Stomach (tissue), 19 donors: ENCODE measurements at places on chromosomes 12 and 14.

DNA sequence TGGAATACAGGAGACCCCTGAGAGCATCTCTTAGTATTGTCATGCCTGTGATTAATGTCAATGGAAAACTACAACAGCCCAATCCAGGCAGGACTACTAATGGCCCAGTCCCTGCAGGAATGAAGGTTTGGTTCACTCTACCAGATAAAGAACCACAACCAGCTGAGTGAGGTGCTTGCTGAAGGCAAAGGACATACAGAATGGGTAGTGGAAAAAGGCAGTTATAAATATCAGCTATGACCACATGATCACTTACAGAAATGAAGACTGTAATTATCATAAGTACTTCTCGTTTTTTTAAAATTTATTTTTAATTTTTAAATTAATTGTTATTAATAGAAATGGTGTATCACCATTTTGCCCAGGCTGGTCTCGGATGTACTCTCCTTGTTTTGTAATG, 17.2 kb upstream of the LPCAT3 start:
- DNase-seq: no peak

GRCh38 chr12:114976372-114976771, 292.4 kb upstream of the TBX3 start:
- no peak for DNase-seq

DNA sequence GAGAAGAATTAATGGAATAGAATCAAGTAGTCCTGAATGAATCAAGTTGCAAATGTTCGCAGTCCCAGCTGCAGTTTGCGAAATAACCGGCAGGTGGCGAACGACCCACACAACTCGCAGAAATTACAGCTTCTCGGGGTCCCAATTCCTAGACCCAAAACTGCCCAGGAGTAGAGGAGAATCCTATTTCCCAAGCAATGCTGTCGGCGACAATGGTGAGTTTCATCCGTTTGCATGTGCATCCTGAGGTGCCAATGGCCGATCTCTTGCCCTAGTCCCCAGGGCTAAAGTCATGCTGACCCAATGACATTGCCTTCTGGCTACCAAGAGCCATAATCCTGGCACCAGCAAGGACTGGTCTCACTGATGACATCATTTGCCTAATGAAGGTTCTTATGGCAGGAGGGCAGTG, 8.5 kb upstream of the ASCL1 start:
- DNase-seq: peak; percentile 63

- no peak for DNase-seq
Observed at GRCh38 chr12:58801986-58802385, 118.3 kb downstream of the LRIG3 start.

- no peak for DNase-seq
Observed at GRCh38 chr12:131348231-131348630, 362.7 kb upstream of the SFSWAP start.

DNA sequence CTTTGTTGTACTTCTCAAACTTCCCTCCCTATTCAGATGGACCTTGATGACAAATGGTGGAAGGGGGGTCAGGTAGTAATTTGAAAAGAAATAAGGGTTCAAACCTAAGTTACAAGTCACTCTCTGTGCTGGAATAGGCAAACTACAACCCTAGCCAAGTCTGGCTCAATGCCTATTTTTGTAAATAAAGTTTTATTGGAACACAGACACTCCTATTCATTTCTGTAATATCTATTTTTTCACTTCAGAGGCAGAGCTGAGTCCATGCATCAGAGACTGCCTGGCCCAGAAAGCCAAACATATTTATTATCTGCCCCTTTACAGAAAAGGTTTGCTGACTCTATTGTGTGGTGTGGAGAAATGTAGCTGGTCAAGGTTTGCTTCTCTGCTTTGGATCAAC, 78.4 kb upstream of the RIN3 start:
- no peak for DNase-seq

- DNase-seq: no peak
Observed at GRCh38 chr12:1351926-1352325, 242.5 kb downstream of the FBXL14 start.

DNA sequence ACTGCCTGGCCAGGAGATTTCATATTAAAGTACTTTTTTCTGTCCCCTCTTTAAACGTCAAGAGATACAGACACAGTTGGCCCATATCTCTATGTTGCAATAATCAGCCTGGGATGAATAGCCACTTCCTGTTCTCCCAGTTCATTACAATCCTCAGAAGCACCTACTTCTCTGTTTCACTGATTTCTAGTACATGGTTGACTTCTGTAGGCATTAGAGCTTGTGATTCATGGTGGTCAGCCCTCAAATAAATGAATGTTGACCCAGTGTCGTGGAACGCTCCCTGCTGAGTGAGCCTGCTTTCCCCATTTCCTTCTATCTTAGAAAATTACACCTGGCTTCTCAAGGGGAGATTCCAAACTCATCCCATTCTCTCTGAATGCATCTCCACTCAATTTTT, 416.7 kb downstream of the PDZRN4 start:
- peak; percentile 4 for DNase-seq

GRCh38 chr12:3170423-3171194, 93.4 kb downstream of the TSPAN9 start:
- DNase-seq: no peak

GRCh38 chr12:57614178-57614947, 3.1 kb downstream of the ARHGEF25 start:
- DNase-seq: peak; percentile 41

DNA sequence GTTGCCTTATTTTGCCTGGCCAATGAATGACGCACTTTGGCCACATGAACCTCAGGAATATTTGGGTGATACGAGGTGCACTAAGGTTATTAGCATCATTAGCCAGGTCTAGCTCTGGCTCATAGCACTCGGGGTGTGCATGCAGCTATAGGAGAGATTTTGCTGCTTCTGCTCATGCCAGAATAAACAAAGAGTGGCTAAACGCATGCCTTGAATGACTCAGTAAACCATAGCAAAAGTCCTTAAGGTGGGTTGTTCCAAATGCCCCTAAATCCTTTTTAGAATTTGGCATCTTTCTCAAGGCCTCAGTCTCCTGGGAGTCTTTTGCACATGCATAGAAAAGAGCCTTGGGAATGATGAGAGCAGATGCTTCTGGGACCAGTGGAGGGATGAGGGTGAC, 343.7 kb upstream of the FKBP4 start:
- DNase-seq: no peak

DNA sequence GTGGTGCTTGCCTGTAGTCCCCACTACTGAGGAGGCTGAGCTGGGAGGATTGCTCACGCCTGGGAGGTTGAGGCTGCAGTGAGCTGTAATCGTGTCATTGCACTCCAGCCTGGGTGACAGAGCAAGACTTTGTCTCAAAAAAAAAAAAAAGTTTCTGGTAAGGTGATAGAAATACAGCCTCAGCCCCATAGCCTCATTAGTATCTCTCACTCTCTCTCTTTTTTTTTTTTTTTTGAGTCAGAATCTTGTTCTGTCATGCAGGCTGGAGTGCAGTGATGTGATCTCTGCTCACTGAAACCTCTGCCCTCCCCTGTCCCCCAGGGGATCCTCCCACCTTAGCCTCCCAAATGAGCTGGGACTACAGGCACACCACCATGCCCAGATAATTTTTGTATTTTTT, 19.2 kb downstream of the MTHFD1 start:
- no peak for DNase-seq

DNA sequence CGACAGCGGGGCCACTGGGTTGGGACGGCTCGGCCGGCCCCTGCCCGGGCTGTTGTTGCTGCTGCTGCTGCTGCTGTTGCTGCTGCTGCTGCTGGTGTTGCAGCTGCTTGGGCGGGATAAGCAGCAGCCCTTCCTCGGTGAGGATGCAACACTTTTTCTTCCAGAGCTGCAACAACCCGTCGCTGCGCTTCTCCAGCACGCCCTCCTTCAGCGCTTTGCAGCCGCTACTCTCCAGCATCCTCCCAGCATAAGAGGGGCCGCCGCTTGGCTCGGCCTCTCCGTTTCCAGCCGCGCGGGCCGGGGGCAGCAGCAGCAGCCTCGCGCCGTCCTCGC, 529 bp downstream of the PHLDA1 start:
- DNase-seq: no peak

DNA sequence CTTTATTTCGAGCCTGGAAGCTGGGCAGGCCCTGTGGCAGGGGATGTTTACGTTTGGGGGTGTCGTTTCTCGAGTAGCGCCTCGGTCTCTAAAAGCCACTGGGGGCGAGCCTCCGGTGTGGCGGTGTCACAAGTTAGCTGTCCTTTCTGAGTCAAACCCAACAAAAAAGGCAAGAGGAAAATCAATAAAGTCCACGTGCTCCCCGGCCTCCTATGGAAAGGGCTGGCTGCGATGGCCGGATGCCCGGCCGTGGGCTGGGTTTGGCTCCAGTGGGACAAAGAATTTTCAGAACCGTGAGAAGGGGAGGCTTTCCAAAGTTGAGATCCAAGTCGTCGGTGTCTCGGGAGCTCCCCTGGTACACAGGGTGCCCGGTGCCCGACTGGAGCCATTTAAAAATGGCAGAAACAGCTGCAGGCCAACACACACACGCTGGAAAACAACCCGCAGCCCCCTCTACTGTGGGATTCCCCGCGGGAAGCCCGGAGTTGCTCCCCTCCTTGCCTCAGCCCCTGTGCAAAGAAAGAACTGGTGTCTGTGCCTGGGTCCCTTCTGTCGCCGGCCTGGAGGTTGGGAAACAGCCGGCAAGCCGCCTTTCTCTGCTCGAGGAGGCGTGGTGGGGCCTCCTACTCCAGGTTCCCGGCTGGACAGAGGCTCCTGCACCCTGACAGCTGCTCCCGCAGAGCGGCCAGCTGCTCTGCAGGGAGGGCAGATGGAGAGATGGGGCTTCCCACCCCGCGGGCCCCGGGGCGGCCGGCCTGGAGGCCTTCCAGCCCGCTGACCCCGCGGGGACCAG, 1.9 kb downstream of the BCL7A start:
- peak; percentile 85 for DNase-seq

- no peak for DNase-seq
Observed at GRCh38 chr14:70748422-70748821, 60.9 kb downstream of the MAP3K9 start.

DNA sequence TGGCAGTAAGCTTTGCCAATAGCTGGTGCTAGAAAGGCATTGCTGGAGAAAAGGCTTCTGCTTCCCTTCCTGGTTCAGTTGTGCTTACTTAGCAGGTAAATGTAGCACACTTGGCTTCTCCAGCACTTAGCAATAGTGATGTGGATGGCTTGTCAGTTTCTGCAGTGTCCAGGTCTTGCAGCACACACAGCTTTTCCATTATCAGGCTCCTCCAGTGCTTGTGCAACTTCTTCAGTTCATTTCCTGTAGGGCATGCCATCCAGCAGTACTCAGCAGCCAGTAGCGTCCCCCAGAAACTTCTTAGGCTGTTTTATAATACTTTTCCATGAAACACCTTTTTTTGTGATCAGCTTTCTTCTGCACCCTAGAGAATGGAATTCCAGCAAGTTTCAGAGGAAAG, 154.6 kb downstream of the SLC6A15 start:
- no peak for DNase-seq

DNA sequence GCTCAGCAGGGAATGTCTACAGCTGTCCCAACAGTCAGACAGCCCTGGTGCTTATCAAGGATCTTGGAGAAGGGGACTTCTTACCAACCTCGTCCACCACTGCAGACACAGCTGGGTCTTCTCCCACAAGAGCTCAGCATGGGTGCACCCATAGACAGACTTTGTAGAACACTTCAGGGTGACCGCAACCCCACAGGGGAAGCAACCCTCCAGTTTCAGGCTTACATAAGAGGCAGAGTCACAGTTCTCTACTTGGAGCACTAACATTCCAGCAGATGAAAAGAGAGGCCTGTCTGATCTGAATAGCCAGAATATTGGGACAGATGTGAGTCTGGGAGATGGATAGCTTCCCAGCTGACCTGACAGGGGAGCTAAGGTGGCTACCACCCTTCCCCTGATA, 3.5 kb upstream of the CLEC1A start:
- no peak for DNase-seq

DNA sequence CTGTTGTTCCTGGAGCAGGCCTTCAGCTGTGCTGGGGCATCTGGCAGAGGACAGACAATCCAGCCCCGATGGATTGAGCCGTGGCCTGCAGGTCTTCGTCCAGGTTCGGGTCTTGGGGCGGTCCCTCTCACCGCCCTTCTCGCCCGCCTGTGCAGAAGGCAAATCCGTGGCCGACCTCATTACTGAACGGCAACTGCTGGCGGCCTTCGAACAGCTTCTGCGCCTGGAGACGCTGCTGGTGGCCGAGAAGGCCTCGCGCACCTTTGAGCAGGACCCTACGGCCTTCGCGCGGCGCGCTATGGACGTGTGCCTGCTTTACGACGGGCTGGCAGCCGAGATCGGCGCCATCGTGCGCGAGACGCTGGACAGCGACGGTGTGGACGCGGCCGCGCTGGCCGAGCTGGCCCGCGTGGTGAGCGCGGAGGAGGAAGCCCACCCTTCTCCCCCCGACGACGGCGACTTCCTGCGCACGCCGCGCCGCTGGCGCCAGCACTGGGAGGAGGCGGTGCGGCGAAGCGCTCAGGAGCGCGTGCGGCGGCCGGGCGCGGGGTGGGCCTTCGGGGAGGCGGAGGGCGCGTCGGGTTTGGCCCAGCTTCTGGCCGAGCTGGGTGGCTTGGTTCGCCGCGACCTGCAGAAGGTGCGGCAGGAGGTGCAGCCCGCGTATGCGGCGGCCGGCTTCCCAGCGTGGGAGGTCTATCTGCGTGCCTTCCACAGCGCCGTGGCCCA, 7.6 kb downstream of the EXOC3L4 start:
- no peak for DNase-seq

DNA sequence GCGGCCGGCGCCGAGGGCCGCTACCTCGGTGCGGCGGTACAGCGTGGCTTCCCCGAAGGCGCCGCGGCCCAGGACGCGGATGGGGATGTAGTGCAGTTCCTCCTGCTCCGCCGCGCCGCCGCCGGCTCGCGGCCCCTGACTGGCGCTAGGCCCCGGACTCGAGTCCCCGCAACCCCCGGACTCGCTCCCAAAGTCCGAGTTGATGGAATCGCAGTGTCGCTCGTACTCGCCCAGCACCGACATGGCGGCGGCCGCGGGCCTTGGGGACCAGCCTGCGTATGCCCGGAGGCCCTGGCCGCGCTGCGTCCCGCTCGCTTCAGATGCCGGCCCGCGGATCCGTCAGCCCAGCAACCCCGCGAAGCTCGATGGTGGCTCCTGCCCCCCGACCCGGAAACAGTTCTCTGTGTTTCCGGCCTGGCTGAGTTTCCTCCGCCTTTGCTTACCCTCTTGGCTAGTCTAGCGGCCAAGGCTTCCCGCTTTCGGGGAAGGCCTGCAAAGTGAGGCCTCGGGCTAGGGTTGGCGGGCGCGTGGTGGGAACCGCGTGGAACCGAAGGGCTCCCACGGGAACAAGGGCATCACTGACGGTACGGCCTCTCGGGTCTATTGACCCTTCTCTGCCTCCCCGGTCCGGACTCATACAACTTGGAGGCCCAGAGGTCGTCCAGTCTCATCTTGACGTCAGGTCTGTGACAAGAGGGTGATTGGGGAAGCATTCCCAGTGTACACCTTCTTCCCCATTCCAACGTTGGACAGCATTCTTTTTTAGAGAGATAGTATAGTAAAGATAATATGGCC, at the start of gene NEK9:
NEK9 (minus strand) TSS at position 370 of the 795 bp plus-strand sequence; CDS start at position 243, 127 bp downstream.
- peak; percentile 97 for DNase-seq

- DNase-seq: no peak
Observed at GRCh38 chr14:97177016-97177415, 379.8 kb downstream of the VRK1 start.

- DNase-seq: no peak
Observed at GRCh38 chr14:59540852-59541251, 35.8 kb downstream of the CCDC175 start.
